Right ventricle myocardium superior (tissue), 1 donor: ENCODE measurements at places on chromosomes 2 and 18. TPM values are rescaled to one million over a fixed set of nuclear protein-coding genes. Genes with fewer than 3 reads are reported as not detected.

TLX2 gene
- not detected for total RNA-seq

SPP2 gene
- total RNA-seq = not detected

IRS1 gene
- 17.6 TPM for total RNA-seq

- no peak for DNase-seq
Observed at GRCh38 chr2:147182260-147182659, 662.6 kb upstream of the ACVR2A start.

- no peak for DNase-seq
Observed at GRCh38 chr18:61459896-61460648, 126.8 kb downstream of the CDH20 start.

MATN3 gene
- total RNA-seq = 0.16 TPM

- DNase-seq = no peak
Observed at GRCh38 chr2:170425281-170425751, 247.4 kb downstream of the MYO3B start.

DNA sequence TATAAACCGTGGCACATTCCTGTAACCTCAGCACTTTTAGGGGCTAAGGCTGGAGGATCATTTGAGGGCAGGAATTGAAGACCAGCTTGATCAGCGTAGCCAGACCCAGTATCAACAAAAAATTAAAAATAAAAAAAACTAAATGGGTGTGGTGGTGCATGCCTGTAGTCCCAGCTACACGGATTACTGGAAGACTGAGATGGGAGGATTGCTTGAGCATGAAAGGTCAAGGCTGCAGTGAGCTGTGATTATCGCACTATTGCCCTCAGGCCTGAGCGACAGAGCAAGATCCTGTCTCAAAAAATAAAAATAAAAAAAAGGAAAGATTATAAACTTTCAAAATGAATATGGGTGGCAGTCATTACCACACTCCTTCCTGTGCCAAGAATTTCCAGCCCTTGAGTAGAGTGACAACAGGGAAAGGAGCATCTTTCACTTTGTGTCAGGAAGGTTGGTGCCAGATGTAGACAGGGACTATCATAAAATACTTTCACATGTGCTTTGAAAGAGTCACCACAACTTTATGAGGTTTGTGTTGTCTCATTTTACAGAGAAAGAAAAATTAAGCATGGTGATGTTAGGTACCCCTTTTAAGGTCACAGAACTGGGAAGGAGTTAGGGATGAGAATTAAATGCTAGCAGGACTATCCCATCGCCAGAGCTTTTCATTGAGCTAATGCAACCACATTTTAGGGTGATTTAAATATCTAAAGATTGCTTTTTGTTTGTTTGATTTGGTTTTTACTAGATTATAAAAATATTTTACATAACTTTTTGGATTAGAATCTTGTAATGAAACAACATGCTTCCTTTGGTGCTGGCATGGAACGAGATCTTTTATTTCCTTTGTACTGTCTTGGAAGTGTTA, 1617.4 kb upstream of the ACVR2A start:
- DNase-seq = no peak

MEP1B gene
- not detected for total RNA-seq
